NCI-H2081 treated with DMSO at 0.1 percent for 48 hours (cell line): ENCODE measurements at places on chromosomes 5 and 9.

DNA sequence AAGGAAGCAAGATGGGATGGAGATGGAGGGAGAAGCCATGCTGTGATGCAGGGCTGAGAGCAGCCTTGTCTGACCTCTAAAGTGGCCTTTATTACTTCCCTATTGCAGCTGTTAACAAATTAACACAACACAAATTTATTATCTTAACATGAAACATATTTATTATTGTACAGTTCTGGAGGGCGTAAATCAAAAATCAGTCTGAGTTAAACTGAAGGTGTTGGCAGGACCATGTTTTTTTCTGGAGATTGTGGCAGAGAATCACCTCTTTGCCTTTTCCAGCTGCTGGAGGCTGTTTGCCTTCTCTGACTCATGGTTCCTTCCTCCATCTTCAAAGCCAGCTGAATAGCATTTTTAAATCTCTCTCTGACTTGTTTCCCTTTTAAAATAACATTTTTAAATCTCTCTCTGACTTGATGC is 7.2 kb upstream of the MCC start:
- no peak for DNase-seq

GRCh38 chr5:9861666-9862256 is 231.6 kb upstream of the TAS2R1 start:
- DNase-seq = no peak

DNA sequence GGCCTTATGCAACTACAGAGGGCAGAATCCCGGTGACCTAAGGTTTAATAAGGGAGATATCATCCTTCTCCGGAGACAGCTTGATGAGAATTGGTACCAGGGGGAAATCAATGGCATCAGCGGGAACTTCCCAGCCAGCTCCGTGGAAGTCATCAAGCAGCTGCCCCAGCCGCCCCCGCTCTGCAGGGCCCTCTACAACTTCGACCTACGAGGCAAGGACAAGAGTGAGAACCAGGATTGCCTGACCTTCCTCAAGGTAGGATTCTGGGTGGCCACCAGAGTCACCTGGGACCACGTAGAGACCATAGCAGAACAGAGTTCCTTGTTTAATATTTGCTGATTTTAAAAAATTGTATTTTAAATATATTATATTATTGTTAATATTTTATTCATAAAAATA is 63.7 kb downstream of the SH3RF2 start:
- no peak for DNase-seq

GRCh38 chr5:73973135-73973534 is 347.1 kb downstream of the ARHGEF28 start:
- no peak for DNase-seq

GRCh38 chr5:63686938-63687337 is 275.3 kb downstream of the HTR1A start:
- DNase-seq = no peak

- DNase-seq = no peak
Observed at GRCh38 chr5:132526974-132527564, 16.3 kb downstream of the IL5 start.

- no peak for DNase-seq
Observed at GRCh38 chr5:4204276-4205141, 608.9 kb downstream of the IRX1 start.

- DNase-seq = no peak
Observed at GRCh38 chr9:124695280-124695890, 75.7 kb downstream of the NR6A1 start.

DNA sequence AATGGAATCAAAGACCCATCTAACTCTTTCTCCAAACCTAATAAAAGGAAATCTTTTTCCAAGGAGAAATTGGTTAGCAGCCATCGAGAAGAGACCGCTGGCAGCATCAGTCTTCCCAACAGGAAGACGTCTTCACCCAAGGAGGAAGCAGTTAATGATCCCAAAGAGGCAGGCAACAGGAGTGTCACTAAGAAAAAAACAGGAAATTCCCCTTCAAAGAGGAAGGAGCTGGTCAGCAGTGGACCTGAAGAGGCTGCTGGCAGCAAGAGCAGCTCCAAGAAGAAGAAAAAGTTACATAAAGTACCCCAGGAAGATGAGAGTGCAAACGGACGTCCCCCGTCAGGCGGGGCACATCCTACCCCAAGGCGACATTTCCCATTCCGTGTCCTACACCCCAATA is 143.7 kb downstream of the ELAVL2 start:
- DNase-seq = no peak

DNA sequence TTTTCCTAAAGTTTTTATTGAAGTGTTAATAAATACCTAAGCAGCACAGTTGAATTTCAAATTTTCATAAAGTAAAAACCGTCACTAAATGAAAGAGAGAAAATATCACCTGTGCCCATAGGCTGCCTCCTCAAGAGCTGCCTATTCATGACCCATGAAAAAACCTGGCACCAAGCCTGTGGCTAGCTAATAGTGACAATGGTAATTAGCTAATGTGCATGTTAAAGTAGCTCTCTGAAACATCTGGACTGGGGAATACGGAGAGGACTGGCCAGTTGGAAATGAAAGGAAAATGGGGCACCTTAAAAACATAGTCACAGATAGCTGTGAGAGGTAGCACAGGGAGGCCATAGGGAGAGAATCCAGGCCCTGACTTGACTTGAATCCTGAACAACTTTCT is 5.4 kb upstream of the GNE start:
- DNase-seq = no peak

- DNase-seq = no peak
Observed at GRCh38 chr9:76703270-76703669, 61.0 kb upstream of the PCA3 start.

DNA sequence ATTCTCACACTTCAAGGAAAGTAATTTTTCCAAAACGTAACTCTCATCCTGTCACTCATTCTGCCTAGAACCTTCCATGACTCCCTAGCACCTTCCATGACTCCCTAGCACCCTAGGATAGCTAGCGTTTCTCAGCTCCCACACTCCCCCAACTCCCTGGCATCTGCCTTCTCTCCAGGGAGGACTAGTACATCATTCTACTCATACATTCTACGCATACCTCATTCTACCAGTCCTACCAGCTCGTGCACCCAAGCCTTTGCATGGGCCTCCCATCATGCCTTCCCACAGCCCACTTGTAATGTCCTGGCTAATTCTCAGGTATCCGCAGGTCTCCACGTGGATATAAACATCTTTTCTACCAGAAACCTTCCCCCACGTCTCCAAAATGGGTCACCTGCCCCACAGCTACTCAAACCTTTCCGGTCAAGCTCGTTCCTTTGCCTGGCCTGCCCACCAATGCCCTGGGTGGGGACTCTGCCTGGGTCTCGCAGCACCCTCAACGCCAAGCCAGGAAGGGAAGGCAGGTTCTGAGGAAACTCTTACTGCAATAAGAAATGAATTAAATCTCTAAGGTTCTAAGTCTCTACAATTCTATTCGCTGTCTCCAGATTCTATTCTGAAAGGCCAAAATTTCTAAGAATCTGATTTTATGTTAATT is 930 bp downstream of the ANKS6 start:
- no peak for DNase-seq

- DNase-seq = no peak
Observed at GRCh38 chr5:6788956-6789649, 75.9 kb downstream of the TENT4A start.

DNA sequence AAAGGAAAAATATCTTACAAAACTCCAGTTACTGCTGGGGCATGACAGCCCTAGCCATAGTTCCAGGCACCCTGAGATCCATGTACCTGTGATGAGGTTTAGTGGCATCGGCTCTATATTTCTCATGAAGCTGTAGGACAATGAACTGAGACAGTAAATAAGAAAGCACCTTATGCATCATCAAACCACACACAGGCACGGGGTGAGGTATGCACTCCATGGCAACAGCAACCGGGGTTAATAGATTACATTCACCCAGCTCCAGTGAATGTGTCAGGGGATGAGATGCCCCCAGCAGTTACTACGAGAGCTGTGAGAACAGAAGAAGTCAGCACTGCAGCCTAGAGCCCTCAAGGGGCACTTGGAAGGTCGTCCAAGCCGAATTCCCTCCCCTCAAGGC is 162.0 kb upstream of the S1PR3 start:
- DNase-seq = no peak

DNA sequence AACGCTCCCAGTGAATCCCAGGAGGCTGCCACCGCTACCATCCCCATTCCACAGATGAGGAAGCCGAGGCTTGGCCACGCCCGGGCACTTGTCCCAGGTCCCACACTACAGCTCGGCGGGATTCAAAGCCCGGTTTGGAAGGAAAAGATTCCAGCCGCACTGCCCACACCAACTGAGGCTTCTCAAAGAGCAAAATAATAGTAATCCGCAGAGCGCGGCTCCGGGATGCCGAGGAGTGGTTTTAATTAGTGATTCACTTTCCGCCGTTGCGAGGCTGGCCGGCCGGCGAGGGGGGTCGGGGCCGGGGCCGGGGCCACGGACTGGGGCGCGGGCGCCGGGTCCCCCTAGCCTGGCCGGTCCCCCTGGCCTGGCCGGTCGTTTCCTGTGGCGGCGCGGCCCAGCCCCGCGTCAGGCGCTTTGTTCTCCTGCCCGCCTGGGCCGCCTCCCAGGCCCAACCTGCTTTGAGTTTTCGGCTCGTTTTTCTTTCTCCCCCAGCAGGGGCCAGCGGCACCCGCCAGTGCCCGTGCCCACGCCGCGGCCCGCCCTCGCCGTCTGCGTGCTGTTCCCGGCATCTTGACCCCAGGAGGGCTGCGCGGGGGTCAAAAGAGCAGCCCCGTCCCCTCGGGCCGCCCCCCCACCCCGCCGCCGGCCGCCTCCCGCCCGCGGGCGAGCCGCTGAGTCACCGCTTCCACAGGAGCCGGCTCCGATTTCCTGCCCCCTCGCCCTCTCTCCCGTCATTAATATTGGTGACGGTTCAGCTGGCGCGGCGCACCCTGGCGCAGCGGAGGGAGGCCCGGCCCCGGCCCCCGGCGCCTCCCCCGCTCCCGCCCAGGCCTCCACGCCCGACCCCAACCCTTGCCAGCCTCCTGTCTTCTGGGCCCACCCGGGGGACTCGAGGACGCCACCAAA is 31.2 kb downstream of the FGF18 start:
- no peak for DNase-seq

DNA sequence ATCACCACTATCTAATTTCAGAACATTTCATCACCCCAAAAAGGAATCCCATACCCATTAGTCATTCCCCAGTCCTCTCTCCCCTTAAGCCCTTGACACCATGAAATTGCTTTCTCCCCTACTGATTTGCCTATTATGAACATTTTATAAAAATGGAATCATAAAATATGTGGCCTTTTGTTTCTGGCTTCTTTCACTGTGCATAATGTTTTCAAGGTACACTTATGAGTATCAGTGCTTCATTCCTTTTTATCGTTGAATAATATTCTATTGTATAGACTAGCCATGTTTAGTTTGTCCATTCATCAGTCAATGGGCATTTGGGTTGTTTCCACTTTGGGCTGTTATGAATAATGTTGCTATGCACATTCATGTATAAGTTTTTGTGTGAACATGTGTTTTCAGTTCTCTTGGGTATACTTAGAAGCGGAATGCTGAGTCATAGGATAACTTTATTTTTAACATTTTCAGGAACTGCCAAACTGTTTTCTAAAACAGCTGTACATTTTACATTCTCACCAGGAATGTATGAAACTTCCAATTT is 40.4 kb upstream of the FGF1 start:
- DNase-seq = no peak

DNA sequence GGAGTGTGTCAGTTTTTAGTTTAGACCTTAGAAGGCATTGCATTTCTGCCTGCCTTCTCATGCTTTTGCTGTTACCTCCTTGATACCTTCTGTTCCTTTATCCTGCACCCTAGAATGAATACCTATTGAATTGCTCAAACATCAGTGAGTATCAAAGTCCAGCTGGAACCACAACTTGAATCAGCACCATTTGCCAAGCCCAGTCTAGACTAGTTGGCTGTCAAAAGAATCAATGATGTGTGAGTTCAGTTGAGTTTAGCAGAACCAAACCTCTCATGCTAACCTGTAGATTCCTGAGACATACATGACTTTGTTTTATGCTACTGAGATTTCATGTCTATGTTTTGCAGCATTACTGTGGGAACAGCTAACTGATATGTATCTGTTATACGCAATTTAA is 116.6 kb downstream of the FAM170A start:
- no peak for DNase-seq

GRCh38 chr5:157718519-157718918 is 12.7 kb upstream of the THG1L start:
- no peak for DNase-seq

DNA sequence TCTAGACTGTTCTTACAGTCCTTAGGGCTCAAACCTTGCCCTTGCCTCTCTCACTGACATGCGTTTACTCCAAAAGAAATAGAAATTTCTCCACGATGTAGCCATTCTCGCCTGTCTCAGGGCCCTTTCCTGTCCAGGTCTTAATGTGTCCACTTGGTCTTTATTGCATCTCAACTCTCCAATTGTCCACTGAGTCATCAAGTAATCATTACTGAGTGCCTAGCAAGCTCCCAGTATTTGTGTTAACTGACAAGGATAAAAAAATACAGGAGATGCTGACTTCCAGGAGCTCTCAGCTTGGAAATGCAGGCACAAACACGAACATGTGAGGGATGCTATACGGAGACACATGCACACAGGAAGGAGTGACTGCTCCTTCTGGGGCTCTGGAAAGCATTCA is 147.3 kb downstream of the ARSB start:
- no peak for DNase-seq

- no peak for DNase-seq
Observed at GRCh38 chr5:138686668-138687067, 66.6 kb upstream of the CTNNA1 start.

DNA sequence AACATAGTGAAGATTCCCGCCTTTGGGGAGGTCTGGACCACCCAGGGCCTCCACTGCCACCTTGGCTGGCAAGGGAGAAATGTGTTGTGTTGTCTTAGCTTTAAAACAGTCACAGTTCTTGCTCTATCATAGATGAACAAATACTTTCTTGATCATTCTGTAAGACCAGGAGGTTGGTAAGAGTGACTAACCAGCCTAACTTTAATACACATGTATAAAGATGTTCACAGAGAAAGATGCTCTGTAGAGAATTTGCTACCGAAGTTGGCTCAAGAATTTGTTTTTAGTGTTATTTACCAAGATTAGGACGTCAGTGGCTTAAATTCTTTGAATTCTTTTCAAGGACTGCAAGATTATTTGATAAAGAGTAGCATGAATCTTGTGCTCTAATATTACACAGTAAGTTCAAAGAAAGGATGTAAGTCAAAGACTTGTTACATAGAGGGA is 28.4 kb downstream of the GLRX start:
- no peak for DNase-seq

GRCh38 chr9:94826044-94826443 is 99.5 kb downstream of the AOPEP start:
- DNase-seq = no peak

- DNase-seq = no peak
Observed at GRCh38 chr9:127897193-127897692, 2.2 kb downstream of the ST6GALNAC6 start.
